ENCODE measurements at places on chromosomes 16 and 17.

GRCh38 chr17:19317359-19318095, 45.0 kb downstream of the B9D1 start:
- DNase-seq = peak; percentile 80

- no peak for DNase-seq
Measured at GRCh38 chr17:82457929-82458178, 687 bp upstream of the NARF start.

- DNase-seq = no peak
Measured at GRCh38 chr16:583815-584591, 5.9 kb upstream of the RAB40C start.

GRCh38 chr16:58032710-58033293, 7.2 kb downstream of the MMP15 start:
- no peak for DNase-seq

GRCh38 chr17:32699247-32699646, 177.7 kb downstream of the MYO1D start:
- no peak for DNase-seq

DNA sequence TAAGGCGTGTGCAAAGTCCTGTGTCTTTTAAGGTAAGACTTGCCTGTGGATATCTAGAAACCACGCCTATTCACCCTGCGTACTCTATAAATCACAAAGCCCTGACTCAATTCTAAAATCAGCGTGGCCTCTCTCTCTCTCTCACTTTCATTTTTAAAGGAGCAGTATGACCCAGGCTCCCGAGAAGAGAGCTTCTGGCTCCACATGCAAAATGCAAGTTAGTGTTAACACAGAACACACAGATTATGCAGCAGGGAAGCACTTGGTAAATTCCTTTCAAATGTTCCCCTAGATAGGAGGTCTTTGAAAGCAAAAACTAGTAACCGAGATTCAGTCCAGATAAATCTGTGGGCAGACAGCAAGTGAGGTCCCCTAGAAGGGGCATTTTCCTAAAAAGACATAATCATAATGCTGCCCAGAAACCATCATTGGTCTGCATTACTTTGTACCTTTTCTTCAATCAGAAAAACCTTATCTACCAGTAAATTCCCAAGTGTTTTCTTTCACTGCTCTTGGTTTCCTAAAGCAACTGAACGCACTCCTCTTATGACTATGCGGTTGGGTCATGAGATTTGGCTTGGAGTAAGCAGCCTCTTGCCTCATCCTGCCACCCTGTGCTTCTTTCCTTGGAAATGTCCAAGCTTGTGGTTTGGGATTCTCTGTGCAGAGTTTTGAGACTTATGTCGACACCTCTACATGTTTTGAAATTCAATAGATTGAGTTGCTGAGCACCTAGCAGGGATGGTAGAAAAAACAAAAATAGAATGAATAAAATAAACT, 31.7 kb upstream of the KCNJ2 start:
- DNase-seq = no peak

DNA sequence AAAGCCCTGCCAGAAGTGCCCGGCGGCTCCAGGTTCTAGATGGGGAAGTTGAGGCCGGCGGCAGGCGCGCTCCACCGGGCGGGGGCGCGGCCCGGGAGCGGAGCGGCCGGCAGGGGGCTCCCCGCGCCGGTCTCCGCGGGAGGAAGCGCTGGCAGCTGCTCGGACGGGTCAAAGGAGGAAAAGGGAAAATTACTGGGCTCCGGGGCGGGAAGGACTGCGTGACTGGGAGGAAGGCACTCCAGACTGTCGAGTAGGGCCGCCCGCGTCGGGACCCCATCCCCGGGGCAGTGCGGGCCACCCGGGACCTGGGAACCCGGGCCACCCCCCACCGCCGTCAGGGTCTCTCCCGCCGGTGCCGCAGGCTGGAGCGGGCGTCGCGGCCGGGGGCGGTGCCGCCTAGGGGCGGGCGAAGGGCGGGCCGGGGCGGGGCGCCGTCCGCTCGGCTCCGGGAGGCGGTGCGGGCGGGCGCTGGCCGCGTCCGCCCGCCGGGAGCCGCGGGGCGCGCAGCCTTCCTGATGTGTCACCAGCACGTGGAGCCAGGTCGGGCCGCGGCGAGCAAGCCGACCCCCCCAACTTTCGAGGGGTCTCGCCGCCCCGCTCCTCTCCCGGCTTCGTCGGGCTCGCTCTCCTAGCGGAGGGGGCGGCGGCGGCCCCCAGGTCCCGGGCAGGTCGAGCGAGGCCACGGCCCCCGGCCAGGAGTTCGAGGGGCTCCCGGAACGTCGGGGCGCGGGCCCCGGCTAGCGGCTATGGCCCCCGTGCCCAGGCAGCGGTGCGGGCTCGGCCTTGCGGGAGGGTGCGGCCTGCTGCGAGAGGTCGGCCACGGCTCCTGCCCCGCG, 167.5 kb downstream of the RAB11FIP4 start:
- peak; percentile 91 for DNase-seq

DNA sequence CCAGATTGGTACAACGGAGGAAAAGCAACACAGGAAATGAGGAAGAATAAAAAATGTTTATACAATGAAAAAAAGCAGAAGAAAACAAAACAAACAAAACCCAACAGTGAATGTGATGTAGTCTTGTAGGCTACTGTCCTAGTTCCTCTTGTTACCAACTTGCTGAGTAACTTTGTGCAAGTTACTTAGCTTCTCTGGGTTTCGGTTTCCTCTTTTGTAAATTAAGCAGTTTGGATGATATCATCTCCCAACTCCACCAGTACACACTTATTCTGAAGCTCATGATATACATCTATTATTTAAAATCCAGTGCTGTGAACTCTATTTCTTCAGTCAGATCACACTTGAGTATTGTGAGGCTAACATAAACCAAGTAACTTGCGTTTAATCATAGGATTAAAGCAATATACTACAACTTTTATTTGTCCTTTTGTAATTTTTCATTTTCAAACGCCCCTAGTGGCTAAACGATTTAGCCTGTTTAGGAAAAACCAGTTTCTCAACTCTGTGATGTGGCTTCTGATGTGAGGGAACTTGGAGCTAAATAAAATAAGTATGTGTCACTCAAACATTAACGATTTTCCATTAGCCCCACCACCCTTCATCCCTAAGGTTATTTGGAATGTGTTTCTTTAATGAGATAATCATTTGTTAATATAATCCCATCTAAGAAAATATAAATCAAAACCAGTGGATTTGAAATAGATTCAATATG, 1.4 kb upstream of the UNK start:
- DNase-seq = no peak

- DNase-seq = no peak
Measured at GRCh38 chr16:50269061-50269705, 2.8 kb downstream of the ADCY7 start.

DNA sequence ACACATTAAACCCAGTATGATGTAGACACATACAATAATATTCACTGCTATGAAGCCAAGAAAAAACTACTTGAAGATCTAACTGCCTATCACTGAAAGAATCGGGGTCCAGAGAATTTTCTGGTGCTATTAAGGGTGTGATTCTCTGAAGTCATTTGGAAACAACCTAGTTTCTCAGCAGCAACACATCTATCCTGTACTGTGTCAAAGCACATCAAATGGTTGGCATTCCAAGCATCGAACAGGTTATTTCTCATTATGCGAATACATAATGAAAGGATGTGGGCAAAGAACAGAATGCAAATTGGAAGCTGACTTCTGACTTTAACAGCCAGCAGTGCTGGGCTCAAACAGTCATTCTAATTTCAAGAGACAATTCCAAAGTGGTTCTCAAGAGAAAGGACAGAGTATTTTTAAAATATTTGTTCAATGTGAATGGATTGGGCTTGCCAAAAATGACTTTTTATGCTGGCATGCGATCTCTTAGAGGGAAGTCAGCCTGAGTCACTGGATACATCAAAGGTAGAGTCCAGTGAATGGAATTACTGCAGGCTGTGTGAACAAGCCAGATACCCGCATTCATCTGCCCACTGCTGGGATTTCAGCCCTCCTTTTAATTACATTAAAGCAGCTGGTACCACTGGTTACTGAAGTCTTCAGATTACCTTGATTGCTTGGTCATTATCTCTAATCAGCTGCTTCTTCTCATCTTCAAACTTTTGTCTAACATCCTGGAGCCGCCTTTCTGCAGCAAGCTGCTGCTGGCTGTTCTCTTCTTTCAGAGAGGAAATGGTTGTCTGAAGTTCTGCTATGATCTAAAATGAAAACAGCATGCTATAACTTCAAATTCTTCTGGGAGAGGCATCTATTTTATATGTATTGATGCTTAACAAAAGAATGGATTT, 181.2 kb upstream of the AXIN2 start:
- DNase-seq = no peak

DNA sequence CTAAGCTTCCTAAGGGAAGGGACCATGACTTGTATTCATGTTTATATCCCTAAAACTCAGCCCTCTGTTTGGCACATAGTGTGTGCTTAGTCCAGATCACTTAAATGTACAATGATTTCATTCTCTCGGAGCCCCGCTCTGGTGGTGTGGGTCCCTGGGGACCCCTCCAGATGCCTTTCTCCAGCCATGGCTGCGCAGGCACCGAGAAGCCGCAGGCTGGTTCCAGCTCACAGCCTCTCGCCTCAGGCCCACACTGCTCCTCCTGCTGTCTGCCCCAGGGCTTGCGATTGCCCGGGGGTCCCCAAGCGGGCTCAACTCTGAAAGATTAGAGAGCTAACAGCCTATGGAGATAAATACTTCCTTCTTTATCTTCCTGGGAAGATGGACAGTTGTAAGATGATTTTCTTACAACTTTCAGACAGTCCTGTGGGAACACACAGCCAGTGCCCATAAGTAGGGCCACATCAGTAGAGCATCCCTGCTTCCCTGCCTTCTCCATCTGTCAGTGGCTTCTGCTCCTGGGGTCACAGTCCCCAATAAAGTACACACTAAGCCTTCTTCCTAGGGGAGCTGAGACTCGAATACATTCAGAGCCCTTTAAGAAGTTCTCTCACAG, 66.2 kb downstream of the CENPV start:
- DNase-seq = no peak

DNA sequence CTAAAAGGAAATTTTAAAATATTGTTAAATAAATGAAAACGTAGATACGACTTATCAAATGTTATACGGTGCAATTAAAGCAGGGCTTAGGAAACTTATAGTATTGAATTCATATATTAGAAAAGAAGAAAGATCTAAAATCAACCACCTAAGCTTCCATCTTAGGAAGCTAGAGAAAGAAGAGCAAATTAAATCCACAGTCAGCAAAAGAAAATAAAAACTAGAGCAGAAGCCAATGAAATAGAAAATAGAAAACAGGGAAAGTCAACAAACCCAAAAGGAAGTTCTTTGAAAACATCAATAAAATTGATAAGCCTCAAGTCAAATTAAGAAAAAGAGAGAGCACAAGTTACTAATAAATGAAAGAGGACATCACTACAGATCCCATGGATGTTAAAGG, 74.6 kb upstream of the CACNG5 start:
- no peak for DNase-seq

DNA sequence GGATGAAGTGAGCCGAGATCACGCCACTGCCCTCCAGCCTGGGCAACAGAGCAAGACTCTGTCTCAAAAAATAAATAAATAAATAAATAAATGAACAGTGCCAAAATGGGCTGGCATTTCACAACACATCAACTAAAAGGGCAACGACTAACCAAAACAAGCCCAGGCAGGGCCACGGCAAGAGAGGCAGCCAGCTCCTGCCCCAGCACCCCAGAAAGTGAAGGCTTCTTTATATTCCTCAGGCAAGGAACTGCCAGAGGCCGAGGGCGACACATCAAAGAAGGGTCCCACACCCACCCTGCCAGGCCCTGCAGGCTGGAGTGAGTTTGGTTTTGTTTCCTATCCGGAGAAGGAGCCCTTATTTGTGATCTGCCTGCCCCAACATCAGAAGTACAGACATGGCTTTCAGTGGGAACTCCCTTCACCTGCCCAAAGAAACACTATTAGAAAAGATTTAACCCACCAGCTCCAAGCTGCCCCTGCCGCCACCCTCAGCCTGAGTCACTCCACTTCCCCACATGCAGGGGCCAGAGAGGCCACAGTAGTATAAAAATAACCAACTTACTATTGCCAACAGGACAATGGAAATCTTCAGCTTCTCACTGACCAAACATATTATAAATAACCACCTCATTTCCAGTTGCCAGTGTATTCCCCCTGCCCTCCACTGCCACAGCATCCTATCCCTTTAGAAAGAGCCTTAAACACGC, 8.0 kb downstream of the FBXO31 start:
- no peak for DNase-seq

- DNase-seq = peak; percentile 92
Measured at GRCh38 chr17:7561028-7561575, 617 bp upstream of the SENP3 start.

- DNase-seq = no peak
Measured at GRCh38 chr17:80742091-80742490, 197.5 kb downstream of the RPTOR start.

GRCh38 chr17:32588135-32588534, 101.3 kb downstream of the CDK5R1 start:
- no peak for DNase-seq
